ENCODE measurements at places on chromosomes 16 and 17.

- DNase-seq, result no peak
Observed at GRCh38 chr17:74250324-74250995, 23.6 kb upstream of the DNAI2 start.

- DNase-seq, result no peak
Observed at GRCh38 chr16:84999200-84999599, 12.1 kb downstream of the ZDHHC7 start.

GRCh38 chr17:74935585-74936469 lies at the start of gene OTOP3:
TSS of gene OTOP3 (plus strand) at chr17:74935898. CDS start at chr17:74935922, 24 bp downstream.
- no peak for DNase-seq

GRCh38 chr16:14071576-14072271 lies 605 bp downstream of the MRTFB start:
- DNase-seq, result peak; percentile 70

GRCh38 chr16:2715966-2716885 lies 3.8 kb downstream of the PRSS27 start:
- no peak for DNase-seq

GRCh38 chr17:16980813-16981731 lies 9.2 kb upstream of the TNFRSF13B start:
- DNase-seq, result peak; percentile 82

- no peak for DNase-seq
Observed at GRCh38 chr16:89392881-89393737, 97.3 kb downstream of the ANKRD11 start.

DNA sequence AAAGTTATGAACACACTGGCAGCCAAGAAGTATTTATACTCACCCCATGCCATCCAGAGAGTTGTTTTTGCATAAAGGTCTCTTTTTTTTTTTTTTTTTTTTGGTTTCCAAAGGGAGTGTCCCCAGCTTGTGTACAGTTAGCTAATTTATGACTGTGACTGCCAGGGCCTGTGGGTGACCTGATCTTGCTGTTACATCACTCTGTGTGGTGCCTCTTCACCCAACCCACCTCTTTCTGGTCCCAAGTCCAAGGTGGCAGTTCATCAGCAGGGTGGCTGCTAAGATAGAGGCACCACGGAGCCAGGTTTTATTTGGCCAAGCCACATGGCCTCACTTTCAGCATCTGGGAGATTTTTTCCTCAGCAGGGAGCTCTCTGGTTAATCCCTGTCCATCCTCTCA lies at the start of gene NOS2:
TSS of gene NOS2 (minus strand) at position 8 of the 400 bp plus-strand sequence. CDS start 1,720 bp downstream, outside the sequence.
- no peak for DNase-seq

DNA sequence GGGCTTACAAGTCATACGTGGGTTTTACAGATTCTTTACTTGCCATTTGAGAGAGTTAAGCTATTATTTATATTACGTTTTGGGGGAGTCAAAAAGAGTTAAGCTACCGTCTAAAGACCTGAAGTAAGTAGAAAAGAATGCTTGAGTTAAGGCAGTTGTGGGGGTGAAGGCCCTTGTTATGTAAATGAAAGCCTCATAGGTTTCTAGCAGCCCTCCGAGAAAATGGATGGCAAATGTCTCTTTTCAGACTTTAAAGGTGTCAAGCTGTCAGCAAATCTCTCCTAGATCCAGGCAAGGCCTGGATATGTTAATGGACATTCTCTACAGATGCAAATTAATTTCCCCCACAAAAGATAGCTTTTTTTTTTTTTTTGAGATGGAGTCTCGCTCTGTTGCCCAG lies 7.2 kb upstream of the EIF4A3 start:
- DNase-seq, result no peak

GRCh38 chr16:12971241-12971640 lies 69.8 kb downstream of the SHISA9 start:
- peak; percentile 72 for DNase-seq

DNA sequence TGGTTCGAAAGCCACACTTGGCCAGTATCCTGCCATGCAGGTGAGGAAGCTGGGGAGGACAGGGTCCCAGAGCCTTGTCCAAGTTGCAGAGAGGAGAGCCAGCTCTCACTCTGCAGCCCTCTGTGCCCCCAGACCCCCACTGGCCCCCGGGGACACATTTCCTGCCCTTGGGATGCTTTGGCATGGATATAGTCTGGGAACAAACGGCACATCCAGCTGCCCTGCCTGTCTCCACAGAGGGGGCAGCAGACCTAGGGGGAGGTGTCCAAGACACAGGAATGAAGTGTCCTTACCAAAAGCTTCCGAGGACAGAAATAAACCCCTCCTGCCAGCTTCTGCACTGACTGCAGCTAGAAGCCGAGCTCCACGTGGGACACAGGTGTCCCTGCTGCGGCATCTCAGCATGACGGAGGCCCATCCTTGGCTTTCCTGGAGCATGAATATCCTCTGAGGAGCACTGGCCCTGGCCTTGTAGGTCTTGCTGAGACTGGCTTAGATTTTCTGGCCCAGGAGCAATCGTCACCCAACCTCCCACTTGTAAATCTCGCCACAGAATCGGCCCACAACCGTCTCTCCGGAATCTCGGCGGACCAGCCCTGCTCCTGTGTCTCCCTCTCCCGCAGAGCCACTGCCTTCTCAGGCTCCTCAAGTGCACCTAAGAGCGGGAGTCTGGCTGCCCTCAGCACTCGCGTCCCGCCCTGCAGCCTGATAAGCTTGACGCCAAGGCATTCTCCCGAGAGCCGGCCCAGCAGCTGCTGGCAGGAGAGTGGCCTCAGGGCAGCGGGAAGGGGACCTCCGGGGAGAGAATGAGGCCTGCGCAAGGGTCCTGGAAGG lies 1.1 kb upstream of the CAPN15 start:
- peak; percentile 85 for DNase-seq

GRCh38 chr17:488993-489757 lies 136.6 kb upstream of the RPH3AL start:
- peak; percentile 69 for DNase-seq

DNA sequence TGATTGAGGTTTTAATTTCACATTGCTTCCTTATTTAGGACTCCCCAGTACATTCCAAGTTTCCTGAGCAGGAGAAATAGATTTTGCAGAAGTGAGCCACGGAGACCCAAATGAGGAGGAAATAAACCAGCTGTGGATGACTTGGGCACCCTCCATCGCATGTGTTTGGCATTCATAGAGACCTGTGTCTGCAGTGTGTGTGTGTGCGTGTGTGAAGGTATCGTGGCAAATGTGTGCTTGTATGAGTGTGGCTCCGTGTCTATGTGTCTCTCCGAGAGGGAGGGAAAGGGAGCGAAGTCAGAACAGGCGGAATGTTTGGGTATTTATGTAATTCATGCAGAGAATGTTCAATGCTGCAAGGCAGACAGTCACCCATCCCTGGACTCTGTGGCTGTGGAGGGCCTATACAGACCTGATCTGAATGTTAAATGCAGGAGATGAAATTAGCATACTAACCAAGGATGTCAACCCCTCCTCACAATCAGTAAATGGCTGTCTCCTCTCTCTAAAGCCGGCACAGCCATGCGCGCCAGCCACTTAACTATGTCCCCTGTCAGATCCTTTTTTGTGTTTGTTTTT lies 186.0 kb upstream of the ZFHX3 start:
- no peak for DNase-seq

GRCh38 chr17:1880851-1881630 lies 51.2 kb downstream of the RPA1 start:
- DNase-seq, result peak; percentile 75

GRCh38 chr16:65964752-65965151 lies 401.7 kb upstream of the CDH5 start:
- DNase-seq, result no peak

- DNase-seq, result no peak
Observed at GRCh38 chr17:4596636-4597380, 12.5 kb downstream of the SMTNL2 start.

- no peak for DNase-seq
Observed at GRCh38 chr17:8951206-8951605, 14.3 kb downstream of the PIK3R5 start.

DNA sequence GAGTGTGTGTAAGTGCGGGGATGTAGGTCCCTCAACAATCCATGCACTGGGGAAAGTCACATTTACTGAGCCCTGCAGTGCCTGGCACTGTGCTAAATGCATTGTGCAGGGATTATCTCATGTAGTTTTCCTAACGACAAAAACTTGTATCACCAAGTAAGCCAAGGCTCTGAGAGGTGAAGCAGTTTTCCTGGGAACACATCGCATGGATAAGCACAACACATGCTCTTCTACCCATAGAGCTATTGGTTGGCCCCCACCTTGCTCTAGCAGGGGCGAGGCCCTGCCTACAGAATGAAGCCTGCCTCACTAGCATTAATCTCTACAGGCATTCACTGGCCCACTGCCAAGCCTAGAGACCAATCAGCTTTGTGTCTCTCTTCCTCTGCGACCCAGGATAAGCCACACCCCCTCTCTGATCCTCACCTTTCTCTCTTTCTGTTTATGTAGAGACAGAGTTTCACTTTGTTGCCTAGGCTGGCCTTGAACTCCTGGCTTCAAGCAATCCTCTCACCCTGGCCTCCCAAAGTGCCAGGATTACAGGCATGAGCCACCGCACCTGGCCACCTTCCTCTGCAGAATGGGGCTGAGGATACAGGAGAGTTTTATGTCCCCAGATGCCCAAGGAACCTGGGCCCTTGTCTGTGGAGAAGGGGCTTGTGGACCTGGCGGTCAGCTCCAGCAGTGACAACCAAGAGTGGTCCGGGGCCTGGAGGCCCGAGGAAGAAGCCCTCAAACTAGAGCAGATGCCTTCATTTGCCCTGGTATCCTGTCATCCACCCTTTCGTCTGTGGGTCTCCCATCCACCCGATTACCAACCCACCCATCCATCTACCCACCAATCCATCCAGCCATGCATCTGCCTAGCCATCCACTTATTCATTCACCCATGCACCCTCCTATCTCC lies 12.8 kb downstream of the CDH16 start:
- DNase-seq, result no peak

GRCh38 chr16:4382795-4383357 lies 11.2 kb downstream of the VASN start:
- DNase-seq, result no peak

DNA sequence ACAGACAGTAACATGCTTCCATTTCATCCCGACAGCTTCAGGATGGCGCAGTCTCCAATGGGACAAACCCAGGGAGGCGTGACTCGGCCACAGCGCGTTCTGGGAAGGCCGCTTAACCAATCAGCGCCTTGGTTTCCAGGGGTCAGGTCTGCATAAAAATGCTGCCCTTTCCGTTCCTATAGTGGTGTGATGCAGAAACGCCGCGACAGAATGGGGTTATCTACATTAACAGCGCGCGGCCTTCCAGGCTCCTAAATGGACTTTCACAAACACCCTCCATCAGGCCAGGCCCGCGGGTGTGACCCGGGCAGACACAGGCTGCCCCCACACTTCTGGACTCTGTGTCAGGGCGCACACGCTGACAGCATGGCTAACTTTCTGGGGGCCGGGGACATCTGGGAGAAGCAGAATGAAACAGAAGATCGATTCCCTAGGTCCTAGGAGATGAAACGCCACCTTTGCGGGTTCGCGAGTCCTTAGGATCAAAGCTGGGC lies 792 bp downstream of the TMEM231 start:
- peak; percentile 95 for DNase-seq

GRCh38 chr17:61903251-61903650 lies 24.5 kb downstream of the INTS2 start:
- DNase-seq, result no peak

GRCh38 chr16:56643080-56643778 lies 4.8 kb downstream of the MT1A start:
- DNase-seq, result peak; percentile 85

DNA sequence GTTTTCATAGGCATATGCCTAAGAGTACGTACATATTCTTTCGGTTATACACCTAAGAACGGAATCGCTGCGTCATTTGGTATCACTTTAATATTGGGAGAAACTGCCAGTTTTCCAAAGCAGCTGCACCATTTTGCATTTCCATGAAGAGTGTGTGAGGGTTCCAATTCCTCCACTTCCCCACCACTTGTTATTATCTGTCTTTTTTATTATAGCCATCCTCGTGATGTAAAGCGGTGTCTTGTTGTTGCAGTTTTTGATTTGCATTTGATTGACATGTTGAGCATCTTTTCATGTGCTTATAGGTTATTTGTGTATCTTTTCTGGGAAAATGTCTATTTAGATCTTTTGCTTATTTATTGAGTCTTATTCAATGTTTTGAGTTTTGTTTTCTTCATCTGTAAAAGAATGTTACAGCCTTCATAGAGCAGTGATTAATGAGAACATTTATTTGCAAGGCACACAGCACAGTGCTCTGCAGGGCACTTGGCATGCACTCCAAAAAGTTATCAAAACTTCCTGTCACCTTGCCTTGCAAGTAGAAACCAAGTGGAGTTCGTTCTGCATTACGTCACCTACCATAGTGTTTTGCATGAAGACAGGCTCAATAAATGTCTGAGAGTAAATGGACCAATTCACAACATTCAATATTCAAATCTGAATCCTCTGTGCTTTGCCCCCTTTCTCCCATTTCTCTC lies 26.6 kb upstream of the ST6GALNAC1 start:
- DNase-seq, result no peak

DNA sequence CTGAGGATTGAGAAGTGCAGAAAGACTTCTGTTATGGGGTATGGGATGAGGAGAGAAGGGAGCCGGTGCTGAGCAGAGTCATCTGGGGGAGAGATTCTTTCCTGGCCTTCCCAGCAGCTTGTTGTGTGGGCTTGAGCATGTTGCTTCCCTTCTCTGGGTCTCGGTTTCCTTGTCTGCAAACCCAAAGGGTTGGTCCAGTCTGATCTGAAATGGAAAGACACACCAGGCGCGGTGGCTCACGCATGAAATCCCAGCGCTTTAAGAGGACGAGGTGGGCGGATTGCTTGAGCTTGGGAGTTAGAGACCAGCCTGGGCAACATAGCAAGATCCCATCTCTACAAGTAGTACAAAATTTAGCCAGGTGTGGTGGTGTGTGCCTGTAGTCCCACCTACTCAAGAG lies 6.0 kb downstream of the SOCS3 start:
- no peak for DNase-seq
